Amygdala (tissue), 56 donors: ENCODE measurements at places on chromosomes 16 and 17.

GRCh38 chr16:89534252-89534756 is 26.1 kb downstream of the SPG7 start:
- no peak for DNase-seq

- DNase-seq: peak; percentile 18
Observed at GRCh38 chr17:82297280-82297713, 20.1 kb downstream of the CD7 start.

DNA sequence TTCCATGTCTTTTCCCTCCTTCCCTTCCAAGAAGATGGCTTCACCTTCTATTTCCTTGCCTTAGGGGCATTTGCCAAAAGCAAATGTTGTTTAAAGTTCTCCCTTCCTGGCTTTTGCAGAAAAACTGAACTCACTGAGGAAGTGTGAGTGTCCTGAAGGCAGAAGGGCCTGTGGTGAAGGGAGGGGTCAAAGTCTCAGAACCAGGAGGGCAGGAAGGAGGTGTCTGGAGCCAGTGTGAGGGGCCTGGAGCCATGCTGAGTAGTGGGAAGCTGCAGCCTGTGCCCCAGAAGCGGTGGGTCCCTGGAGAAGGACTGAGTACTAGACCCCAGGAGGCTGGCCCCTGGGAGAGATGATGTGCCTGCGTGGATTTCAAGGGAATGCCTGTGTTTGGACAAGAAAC is 23.8 kb upstream of the SUPT4H1 start:
- DNase-seq: no peak

DNA sequence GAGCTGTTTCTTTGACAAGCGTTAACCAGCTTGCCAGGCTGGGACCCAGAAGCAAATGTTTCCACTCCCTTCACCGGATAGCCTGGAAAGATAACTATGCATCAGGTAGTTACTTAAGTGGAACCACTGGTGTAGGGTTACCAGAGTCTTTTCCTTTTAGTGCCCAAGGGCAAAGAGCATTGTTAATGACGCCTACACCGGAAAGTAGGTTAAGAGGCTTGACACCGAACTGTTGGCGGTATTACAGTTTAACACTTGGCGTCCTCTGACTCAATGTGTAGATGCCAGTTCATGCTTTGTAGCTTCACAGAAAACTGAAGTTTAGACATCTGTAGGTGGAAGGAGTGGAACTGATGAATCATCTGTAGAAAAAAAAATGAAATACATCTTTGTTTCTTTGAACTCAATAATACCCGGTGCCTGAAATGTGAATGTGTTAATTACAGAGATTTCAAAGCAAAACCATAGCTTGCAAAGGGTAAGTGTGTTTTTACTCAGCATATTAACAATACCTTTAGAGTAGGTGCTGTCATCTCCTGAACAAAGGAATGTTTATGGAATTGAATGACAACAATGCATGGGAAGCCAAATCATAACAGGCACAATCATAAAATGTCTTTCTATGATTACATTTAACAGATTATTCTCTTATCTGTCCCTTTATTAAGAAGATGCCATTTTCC is 426.7 kb upstream of the SALL1 start:
- DNase-seq: no peak

DNA sequence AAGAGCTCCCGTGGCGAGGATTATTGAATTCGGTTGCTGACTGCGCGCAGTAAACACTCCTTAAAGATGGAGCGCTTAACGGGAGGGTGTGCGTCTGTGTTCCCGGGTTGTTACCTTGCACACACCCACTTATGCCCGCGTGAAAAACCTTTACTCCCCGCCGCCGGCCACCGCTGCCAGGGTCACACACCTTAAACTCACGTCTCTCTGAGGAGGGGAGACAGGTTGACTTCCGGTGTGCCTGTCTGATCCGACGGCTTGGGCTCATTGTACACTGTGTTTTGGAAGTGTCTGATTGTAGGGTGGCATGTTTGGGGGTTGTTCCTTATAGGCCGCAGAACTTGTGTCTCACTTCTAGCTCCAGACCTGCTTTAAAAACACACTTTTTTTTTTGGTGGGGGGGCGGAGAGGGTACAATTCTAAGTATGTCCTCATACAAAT is 66.8 kb downstream of the KPNA2 start:
- no peak for DNase-seq

DNA sequence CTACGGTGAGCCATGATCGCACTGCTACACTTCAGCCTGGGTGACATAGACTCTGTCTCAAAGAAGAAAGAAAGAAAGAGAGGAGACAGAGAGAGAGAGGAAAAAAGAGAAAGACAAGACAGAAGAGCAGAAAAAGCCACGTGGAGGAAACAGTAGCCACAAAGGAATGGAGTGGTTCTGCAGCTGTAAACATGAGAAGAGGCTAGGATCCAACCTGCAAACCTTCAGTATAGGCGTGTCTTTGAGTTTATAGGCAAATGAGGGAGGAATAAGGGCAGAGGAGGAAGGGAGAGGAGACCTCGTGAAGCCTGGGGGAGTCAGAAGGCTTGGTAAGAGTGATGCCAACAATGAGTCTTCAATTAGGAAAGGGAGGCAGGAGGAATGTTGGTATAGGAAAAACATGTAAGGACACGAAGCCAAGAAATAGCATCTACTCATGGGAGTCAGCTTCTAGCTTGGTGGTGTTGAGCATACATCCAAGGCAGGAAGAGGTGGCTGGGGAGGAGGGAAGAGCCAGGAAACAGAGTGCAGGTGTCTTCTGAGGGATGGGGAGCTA is 3.9 kb downstream of the MED9 start:
- no peak for DNase-seq

DNA sequence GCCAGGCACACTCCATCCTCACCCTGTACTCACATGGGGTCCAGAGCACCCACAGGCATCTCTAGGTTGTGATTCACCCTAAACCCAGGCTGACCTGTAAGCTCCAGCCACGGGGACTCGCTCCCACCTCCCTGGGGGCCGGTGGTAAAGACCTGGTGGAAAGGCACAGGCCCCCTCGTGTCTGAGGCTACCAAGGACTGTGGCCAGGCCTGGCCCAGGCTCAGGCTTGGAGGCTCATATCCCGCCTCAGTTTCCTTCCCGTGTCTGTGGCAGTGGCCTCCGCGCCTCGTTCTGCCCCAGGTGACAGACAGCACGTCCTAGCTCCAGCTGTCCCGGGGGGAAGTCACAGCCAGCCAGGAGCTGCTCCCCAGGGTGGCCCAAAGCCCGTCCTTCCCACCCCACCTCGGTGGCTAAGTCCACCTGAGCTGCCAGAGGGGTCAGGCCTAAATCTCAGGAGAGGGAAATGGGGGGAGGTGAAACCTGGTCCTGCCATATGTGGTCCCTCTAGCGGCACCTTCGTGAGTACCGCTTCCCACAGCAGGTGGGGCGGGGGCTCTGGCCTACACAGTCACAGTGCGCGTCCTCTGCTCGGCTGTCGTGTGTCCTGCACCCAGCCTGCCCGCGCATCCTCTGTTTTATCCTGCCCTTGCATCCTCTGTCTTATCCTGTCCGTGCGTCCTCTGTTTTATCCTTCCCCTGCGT is 12.6 kb downstream of the CDH15 start:
- DNase-seq: no peak

DNA sequence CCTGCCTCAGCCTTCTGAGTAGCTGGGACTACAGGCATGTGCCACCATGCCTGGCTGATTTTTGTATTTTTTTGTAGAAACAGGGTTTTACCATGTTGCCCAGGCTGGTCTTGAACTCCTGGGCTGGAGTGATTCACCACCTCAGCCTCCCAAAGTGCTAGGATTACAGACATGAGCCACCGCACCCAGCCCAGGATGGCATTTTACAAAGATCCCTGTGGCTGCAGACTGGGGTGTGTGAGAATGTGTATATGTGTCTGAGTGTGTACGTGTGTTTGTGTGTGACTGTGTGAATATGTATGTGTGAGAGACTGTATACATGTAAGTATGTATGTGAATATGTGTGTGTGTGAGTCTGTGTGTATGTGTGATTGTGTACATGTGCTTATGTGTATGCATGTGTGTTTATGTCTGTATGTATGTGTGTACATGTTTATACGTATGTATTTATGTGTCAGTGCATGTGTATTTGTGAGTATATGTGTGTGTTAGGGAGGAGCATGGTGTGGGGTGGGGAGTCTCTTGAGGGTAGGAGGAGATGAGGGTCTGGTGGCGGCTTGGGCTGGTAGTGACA is 17.0 kb downstream of the RPTOR start:
- no peak for DNase-seq

DNA sequence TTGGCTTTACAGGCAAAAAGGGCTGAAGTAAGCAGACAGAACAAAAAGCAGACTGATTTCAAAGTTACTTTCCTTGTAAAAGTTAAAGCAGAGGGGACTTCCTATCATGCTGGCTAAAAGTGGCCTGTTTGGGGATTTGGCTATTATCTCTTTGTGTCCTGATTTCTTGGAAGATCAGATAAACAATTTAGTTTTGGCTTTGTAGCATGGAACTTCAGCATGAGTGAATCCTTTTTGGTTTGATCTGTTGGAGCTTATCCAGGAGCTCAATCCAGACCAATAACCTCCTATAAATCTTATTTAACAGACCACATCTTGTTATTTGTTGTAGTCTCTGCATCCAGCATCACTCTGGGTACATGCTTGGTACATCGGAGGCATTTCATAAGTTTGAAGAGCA is 8.9 kb upstream of the RNF112 start:
- no peak for DNase-seq

GRCh38 chr17:55398689-55399088 is 22.9 kb downstream of the MMD start:
- DNase-seq: no peak

DNA sequence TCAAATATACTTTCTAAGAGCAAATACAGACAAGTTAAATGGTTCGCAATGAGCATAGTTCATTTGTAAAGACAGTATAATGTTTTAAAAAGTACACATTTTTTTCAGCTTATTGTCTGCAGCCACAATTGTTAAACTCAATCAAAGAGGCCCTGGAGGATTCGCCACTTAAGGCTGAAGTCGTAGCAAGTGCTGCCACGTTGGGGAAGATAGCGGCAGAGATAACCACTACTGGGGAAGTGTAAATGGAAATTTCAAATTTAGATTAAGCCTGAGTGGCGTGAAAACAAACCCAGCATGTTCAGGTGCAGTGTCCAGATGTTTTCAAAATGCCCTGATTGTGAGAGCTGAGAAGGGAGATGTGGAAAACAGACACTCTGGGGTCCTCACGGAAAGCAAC is 8.4 kb downstream of the PMP22 start:
- DNase-seq: no peak

DNA sequence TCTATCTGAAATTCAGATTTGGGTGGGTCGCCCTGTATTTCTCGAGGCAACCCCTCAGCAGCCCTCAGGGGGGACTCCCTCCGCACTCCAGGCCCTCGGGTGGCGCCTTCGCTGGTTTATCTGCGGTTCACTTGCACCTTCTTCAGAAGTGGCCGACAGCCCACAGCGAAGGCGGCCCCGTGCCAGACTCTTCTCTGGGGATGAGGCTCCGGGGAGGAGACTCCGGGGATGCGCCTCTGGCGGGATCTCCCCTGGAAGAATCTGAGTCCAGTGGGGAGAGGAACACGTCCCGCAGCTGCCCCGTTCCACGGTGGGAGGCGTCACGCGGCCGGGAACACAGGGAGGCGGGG is 63.9 kb upstream of the DNAJA2 start:
- no peak for DNase-seq

DNA sequence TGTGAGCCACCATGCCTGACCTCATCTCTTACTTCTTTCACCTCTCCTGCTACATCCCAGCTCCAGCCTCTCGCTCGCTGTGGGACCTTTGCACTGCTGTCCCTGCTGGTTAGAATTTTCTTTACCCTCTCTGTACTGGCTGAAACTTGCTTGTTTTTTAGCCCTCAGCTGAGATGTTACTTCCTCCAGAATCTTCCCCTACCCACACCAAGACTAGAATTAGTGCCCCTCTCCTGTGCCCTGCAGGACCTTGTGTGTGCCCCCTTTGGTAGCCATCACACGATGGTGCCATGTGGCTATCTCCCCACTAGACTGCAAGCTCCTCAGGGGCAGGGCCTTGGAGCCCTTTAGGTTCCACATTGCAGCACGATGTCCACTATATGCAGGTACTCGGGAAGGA is 84.1 kb downstream of the AIPL1 start:
- no peak for DNase-seq

DNA sequence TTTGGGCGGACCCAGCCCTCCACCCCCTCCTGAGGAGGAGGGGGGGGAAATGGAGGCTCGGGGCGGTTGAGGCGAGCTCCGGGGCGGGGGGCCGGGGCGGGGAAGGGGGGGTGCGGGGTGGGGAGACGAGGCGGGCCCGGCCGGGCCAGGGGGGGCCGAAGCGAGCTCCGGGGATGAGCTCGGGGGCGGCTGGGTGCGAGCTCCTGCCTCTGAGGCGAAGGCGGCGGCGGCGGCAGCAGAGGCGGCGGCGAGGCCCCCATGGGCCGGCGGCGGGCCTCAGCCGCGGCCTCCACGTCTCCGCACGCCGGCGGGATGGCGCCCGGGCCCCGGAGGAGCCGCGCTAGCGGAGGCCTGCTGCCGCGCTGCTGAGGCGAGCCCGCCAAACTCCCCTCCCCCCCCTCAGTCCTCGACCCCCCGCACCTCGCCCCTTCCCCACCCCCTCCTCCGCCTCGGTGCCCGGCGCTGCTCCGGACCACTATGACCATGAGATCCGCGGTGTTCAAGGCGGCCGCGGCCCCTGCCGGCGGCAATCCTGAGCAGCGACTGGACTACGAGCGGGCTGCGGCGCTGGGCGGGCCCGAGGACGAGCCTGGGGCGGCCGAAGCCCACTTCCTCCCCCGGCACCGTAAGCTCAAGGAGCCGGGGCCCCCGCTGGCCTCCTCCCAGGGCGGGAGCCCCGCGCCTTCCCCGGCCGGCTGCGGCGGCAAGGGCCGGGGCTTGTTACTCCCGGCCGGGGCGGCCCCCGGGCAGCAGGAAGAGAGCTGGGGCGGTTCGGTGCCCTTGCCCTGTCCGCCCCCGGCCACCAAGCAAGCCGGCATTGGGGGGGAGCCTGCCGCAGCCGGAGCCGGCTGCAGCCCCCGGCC is 596 bp downstream of the MSL1 start:
- DNase-seq: peak; percentile 70

DNA sequence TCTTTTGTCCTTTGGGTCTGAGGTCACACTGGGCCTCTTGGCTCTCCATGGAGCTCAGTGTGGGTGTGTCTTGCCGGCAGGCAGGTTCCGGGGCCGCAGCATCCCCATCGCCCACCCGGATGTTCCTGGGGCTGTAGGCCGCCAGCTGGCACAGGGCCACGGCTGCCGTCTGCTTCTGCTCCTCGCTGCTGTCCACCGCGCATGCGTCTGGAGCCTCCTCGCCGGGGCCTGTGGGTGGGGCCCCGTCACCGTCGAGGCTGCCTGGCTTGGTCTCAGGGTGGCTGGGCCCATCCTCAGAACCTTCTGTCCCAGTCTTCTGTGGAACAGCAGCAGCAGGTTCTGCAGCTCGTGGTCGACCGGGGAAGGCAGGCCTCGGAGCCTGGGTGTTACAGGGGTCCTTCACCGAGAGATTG is 9.6 kb downstream of the ZNF750 start:
- no peak for DNase-seq

- no peak for DNase-seq
Observed at GRCh38 chr17:4950075-4950745, 709 bp upstream of the ENO3 start.

GRCh38 chr16:50909831-50910735 is 168.2 kb downstream of the CYLD start:
- no peak for DNase-seq

DNA sequence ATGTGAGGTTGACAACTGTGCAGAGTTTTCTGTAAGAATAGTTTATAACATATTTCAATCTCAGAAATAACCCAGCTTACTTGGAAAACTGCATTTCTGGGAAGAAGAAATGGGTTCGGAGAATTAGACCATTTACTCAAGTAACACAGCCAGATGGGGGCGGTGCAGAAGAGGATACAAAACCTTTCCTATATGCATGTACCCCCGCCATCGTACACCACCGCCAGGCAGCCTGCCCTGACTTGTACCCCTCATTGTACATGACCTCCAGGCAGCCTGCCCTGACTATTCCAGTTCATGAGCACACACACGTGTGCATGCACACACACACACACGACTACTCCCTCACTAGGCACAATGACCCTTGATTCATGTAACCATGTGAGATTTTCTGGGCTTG is 154.0 kb downstream of the C16orf78 start:
- DNase-seq: no peak
